Psoas muscle (tissue), 8 donors: ENCODE measurements at places on chromosomes 2 and 18. TPM values are rescaled to one million over a fixed set of nuclear protein-coding genes. Genes with fewer than 3 reads are reported as not detected.

RAB6C gene
- total RNA-seq = 0.08 TPM

ARHGEF4 gene
- total RNA-seq = 3.6 TPM

POTEI gene
- not detected for total RNA-seq

EPB41L3 gene
- 23.6 TPM for total RNA-seq
